Choroid plexus epithelial cell (primary cell): ENCODE measurements at places on chromosomes 7 and 10.

- DNase-seq: no peak
These were observed 448.5 kb upstream of the MKI67 start for GRCh38 chr10:128574581-128575210.

DNA sequence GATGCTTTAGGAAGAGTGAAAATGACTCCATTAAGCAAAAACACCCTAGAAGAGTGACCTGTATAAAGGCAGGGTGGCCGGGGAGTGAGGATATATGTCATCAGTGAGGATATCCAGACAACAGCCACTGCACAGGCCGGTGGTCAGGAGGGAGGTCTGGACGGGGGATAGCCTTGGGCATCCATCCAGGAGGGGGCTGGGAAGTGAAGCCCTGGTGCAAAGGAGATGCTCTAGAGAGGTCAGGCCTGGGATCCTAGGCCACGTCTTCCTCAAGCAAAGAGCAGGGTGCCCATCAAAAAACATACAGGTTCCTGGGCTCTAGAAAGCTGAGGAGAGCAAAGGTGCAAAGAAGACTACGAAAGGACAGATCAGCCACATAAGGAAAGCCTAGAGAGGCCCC, 25.6 kb downstream of the FAM171A1 start:
- no peak for DNase-seq

DNA sequence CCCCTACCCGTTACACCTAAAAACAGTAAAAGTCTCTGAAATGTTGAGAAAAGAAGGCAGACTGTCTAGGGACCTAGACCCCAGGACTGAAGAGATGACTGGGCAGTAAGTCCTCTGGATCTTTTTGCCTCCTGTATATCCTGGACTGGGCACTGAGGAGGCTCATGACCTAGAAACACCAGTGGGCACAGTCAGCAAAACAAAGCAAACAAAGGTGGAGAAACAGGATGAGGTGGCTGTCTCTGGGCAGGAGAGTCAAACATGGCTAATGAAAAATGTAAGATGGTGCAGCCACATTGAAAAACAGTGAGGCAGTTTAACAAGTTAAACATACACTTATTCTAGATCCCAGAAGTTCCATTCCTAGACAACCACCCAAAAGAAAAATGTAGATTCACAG, 45.9 kb downstream of the AKR1C4 start:
- DNase-seq: no peak

DNA sequence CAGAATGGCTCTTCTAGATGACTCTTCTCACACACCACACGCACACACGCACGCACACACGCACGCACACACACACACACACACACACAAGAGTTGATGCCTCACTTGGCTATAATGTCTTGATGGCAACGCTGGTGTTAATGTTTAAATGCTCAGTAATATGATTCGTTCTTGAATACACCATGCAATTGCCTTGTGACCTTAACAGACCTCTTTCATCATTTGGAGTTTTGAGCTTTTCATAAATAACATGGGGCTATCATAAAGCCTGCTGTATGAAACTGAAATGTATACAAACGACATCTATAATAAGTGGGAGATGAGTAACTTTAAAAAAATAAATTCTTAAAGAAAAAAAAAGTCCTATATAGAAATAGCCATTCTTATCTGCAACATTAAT, 8.2 kb downstream of the JCAD start:
- peak; percentile 22 for DNase-seq

- peak; percentile 82 for DNase-seq
These were observed 118.7 kb downstream of the MAD1L1 start for GRCh38 chr7:2114052-2114451.

- DNase-seq: peak; percentile 48
These were observed 770 bp downstream of the PLXNA4 start for GRCh38 chr7:132575419-132575981.

GRCh38 chr10:16518822-16519221, 2.9 kb downstream of the C1QL3 start:
- DNase-seq: peak; percentile 26

DNA sequence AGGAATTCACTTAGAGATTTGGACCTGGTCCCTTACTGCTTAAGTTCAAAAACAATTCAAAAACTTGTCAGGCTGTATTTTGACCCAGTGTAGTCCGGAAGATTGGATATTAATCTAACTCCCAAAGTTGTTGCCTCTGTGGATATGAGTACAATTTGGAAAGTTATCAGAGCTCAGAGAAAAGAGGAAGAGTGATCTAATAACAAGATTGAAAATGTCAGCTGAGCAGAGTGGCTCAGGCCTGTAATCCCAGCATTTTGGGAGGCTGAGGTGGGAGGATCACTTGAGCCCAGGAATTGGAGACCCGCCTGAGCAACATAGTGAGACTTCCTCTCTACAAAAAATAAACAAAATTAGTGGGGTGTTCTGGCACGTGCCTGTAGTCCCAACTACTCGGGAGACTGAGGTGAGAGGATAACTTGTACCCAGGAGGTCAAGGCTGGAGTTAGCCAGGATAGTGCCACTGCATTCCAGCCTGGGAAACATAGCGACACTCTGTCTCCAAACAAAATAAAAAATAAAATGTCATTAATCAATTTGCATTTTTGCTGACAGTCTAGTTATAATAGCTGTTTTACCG, 3.2 kb upstream of the ASCC1 start:
- DNase-seq: no peak

DNA sequence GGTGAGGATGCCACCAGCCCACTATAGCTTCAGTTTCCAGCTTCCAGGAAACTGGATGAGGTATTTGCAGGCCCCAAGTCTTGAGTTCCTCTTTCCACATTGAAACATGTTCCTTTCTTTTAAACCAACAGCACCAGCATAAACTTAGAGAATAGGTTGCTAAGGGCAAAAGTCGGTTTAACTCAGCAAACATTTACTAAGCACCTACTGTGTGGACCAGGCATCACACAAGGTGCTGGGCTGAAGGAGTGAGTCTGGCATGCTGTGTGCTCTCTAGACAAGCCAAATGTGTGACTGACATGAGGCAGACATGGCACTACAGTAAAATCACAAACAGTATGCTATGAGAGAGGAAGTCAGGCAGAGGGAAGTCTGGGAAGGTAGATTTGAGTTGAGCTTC, 11.0 kb upstream of the RASSF4 start:
- DNase-seq: no peak

GRCh38 chr10:71266147-71266917, 52.7 kb upstream of the SLC29A3 start:
- DNase-seq: peak; percentile 91

DNA sequence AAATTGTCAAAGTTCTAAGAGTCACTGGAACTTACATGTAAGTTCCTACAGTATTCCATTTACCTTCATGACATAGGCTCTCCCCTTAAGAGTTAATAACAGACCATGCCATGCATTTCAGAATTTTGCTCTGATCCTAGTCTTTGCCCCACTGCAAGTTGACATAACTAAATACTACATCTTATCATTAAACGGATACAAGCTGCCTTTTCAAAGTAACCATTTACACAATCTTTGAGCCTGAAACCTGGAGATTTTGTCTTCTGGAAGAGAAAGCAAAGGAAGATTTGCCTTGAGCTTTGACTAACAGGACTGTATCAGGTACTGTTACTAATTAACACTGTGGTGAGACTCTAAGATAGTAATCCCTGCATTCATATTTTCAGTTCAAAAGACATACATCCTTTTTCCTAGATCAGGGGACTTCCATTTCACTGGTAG, 9.3 kb upstream of the AKR1D1 start:
- DNase-seq: no peak

DNA sequence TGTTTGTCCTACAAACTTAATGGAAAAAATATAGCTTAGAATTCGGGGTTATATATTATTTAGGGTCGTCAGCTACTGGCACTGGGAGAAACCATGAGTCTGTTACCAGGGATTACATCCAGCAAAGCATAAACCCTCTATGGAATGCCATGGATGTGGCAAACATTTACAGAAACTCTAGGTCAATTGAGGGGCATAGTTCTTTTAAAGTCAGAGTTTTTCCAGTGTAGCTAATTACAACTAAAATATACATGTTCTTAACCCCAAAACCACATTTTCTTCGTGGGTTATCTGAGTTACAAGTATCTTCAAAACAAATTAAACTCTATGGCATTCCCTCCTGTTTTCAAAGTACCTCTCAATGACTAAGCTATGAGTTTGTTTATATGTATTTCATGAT, 99.3 kb upstream of the THSD7A start:
- peak; percentile 15 for DNase-seq

DNA sequence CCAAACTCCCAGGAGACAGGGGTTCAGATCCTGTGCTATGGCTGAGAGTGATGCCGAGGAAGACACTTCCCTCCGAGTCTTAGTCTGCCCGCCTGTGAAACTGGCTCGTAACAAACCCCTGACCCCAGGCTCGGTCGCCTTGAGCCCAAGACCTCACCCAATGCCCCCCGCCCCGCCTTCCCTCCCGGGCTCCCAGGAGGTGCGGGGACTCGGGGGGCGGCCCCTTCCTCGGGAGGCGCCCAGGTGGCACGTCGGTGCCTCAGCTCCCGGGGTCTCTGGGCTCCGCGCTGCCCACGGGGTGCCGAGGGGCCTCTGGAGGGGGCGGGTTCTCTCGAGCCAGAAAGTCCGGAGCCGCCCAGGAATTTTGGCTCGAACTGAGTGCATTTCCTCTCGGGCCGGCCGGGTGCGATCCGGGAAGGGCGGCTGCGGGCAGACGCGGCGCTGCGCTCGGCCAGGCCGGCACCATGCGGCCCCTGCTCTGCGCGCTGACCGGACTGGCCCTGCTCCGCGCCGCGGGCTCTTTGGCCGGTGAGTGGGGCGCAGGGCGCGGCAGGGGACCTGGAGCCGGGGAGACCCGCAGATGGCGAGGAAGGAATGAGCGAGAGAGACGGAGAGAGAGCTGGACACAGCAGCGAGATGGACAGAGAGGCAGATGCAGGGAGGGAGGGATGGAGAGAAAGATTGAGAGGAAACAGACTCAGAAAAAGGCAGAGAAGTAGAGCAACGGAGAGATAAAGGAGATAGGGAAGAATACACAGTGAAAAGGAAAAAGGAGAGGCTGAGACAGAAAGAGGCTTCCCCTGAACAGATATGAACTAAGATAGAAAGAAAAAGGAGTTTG, at the start of gene PLAC9:
Gene PLAC9 (plus strand): TSS at position 432 of the 841 bp plus-strand sequence. CDS start 33 bp downstream, at position 465.
- no peak for DNase-seq

GRCh38 chr7:99305473-99306260, 20.0 kb upstream of the ARPC1A start:
- DNase-seq: no peak

GRCh38 chr7:39293056-39293823, 273.0 kb upstream of the YAE1 start:
- DNase-seq: no peak

- DNase-seq: peak; percentile 67
These were observed 612 bp downstream of the KCP start for GRCh38 chr7:128909625-128910568.

GRCh38 chr7:140754506-140754905, 58.0 kb downstream of the NDUFB2 start:
- DNase-seq: no peak

DNA sequence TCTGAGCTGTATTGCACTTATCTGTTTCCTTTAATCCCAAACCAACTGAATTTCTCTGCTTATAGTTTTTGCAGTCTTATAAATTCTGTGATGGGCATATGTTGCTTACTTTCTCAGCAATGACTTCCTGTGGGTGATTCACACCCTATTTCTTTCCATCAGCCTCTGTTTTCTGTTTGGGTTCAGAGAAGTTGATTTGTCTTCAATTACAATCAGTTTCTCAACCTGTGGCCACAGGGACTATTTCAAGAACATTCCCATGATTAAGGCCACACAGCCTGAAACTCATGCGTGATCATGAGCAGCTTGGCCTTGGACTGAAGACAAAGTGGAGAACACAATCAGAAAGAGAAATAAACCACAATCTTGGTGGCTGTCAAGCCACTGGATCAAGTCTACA, 1174.6 kb upstream of the C7orf33 start:
- peak; percentile 48 for DNase-seq

GRCh38 chr7:3861941-3862340, 560.9 kb downstream of the SDK1 start:
- peak; percentile 78 for DNase-seq

- DNase-seq: peak; percentile 88
These were observed 33.3 kb downstream of the SRRM3 start for GRCh38 chr7:76234931-76235441.

DNA sequence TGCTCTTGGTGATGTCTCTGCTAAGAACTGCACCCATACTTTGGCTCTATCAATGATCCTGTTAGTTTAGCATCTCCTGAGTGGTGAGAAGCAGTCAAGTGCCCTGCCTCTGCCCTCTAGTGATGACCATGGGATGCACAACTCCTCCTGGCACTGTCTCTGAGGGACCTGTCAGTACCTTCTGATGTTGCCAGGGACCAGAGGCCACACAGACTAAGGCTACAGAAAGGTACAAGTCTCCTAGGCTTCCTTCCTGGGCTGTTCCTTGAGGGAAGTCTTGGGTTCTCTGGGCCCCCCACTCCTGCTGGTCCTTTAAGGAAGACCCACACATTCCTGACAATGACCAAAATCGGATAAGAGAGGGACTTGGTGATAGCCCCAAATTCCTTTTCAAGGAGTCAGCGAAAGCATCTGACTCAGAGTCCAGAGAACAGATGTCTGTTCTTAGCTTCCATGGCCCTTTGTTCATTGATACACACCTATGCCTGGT, 15.3 kb downstream of the NKX2-3 start:
- DNase-seq: peak; percentile 23

DNA sequence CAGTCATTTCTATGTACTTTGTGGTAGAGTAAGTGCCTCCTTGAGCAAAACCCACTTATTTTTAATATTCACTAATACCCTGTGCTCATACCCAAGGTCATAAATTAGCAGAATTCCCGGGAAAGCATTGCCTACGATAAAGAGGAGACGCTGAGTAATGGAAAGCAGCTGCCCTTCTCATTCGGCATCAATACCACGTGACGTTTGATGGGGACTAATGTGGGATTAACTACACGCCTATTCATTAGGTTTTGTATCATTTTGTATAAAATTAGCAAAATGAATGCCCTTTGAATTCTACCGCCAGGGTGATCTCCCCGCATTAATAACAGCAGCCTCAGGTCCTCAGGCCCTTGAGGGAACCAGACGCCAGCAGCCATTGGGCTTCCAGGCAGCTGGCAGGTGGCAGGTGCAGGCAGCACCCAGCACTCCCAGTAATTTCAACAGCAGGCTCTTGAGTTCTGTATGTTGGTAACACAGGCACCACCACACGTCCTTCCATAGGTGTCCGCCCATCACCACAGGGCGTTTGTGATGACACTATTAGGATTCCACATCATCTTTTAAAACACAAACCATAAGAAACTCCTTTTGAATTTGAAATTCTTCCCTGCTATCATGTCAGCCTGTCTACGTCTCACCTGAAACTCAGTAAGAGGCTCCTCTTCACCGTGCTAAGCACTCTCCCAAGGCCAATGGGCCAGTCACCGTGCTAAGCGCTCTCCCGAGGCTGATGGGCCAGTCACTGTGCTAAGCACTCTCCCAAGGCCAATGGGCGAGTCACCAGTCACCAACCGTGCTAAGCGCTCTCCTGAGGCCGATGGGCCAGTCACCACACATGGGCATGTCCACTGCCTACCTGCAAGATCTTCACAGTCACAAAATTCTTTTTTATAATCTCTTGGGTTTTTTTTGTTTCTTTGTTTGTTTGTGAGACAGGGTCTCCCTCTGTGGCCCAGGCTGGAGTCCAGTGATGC, 509.4 kb downstream of the PTPRN2 start:
- no peak for DNase-seq
